ENCODE measurements at places on chromosomes 2 and 18. TPM values are rescaled to one million over a fixed set of nuclear protein-coding genes. Genes with fewer than 3 reads are reported as not detected.
A peak's percentile ranks its signal among the peaks of the same experiment; 100 is the strongest.

- no peak for DNase-seq
These were observed 152.0 kb downstream of the INSIG2 start for GRCh38 chr2:118240276-118240675.

- DNase-seq = peak; percentile 82
These were observed at the start of gene UBE2E3 for GRCh38 chr2:180980106-180980942. TSS of gene UBE2E3 (plus strand) at chr2:180980605. CDS start at chr2:180982043, 1,438 bp downstream.

- no peak for DNase-seq
These were observed 104.8 kb upstream of the SLC8A1 start for GRCh38 chr2:40556739-40557138.

- no peak for DNase-seq
These were observed 56.4 kb upstream of the RBMS1 start for GRCh38 chr2:160550048-160550447.

DNA sequence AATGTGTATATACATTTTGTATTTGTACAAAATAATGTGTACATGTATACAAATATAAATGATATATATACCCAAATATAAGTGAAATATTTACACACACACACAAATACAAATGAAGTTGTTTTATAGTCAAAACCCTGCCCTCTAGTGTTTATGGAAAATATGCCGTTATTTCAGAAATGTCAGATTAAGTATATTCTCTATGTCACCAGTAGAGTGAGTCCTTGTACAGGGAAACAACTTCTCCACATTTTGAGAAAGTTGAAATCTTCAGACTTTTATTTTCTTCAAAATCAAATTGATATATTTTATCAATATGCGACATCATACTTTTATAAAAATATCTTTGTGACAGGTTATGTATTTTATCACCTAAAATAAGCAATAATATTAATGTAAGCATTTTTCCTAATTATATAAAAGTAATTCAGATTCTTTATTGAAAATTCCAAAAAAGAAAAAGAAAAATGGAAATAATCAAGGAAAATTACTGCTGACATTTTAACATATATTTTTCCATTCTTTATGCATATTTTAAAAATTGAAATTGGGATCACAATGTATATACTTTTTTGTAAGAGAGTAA is 22.4 kb downstream of the ARL6IP6 start:
- DNase-seq = no peak

DNA sequence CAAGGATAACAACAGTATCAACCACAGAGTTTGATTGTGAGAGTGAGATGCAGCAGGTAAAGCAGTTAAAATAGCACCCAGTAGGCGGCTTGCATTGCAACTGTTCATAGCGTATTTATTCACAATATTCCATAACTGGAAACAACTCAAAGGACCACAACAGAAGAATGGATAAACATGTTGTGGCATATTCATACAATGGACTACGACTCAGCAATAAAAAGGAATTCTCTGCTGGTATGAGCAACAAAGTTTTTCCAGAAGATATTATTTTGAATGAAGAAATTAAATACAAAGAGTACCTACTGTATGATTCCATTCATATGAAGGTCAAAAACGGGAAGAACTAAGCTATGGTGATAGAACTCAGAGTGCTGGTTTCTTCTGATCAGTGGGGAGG is 25.2 kb downstream of the GPATCH11 start:
- no peak for DNase-seq

DNA sequence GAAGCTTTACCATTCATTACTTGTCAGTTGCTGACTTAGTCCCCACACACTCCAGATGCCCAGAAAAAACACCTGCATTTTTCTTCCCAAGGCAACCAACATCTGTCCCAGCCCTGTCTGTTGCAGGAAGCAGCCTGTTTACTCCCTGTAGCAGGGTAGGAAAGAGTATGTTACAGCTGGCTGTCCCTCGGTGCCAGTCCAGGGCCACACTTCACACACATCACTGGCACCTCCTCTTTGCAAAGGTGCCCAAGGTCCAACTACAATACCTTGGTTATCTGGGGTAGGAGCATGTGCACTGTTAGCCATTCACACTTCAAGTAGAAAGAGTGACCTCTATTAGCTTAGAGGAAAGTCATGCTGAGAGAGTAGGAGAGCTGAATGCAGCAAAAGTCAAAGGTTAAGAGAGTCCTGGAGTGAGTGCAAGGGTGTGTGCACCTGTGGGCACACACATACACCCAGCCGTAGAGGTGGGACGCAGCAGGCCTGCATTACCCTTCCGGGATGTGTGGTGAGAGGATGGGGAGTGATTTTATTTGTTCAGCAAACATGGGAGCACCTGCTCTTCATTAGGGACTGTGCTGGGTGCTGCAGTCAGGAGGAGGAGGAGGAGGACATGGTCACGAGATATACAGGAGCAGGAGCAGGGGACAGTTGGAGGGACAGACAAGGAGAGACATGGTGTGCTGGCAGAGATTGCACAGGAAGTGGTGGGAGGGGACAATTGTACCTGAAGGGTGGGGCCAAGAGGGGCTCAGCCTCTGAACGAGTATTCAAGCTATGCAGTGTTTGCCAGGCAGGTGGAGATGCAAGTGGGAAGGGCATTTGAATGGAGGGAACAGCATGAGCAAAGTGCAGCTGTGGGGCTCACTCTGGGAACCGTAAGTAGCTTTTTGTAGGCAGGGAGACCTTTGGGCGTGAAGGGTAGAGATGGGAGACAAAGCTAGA is 69.8 kb downstream of the TSN start:
- DNase-seq = no peak

- no peak for DNase-seq
These were observed 135.1 kb upstream of the SMAD2 start for GRCh38 chr18:48065601-48065995.

DNA sequence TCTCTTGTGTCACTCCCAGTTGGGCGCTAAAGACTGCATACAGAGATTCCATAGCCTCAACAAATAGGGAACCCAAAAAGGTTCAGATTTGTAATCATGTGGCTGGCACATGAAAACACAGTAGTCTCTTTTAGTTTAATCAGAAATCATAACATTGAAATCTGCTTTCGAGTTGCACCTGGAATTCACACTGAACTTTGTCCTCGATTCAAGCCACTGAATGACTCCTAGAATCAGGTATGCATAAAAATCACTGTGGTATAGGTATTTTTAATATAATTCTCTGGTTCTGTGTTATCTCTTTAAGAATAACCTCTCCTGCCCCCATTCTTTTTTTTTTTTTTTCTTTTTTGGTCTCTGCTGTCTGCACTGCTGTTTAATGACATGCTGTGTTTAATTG is 150.2 kb downstream of the KCNH7 start:
- DNase-seq = no peak

- no peak for DNase-seq
These were observed 292.4 kb downstream of the SS18 start for GRCh38 chr18:25798046-25798445.

DNA sequence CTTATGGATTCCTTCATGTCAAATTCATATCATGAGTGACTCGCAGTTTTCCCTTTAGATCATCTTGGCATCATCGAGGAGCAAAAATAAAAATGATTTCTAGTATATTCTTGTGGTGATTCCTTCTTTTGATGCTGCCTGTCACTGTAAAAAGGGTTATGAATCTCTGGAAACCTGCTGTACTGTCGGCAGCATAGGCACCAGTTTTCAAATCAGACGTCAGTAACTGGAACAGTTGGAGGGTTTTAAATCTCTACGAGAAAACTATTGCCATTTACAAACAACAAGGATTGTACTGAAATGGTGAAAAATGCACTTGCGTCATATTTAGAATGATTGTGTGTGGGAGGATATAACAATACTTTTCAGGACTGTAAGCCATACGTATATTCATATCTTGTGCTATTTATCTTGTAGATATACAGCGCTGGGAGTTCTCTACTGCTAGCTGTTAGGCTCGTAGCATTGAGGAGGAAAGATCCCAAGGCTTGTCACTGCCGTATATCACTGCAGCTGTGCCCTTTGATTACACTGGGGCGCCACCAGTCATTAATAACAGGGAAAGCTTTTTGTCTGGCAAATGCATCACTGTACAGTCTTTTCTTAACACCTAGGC is 320.7 kb downstream of the MTX2 start:
- no peak for DNase-seq

GRCh38 chr2:232097260-232097659 is 135.7 kb downstream of the DIS3L2 start:
- no peak for DNase-seq

- no peak for DNase-seq
These were observed 151.8 kb upstream of the MMADHC start for GRCh38 chr2:149739171-149739882.

- DNase-seq = no peak
These were observed 94.0 kb upstream of the SULT1C3 start for GRCh38 chr2:108145557-108146326.

GRCh38 chr2:168976034-168976654 is 55.0 kb downstream of the ABCB11 start:
- no peak for DNase-seq

DNA sequence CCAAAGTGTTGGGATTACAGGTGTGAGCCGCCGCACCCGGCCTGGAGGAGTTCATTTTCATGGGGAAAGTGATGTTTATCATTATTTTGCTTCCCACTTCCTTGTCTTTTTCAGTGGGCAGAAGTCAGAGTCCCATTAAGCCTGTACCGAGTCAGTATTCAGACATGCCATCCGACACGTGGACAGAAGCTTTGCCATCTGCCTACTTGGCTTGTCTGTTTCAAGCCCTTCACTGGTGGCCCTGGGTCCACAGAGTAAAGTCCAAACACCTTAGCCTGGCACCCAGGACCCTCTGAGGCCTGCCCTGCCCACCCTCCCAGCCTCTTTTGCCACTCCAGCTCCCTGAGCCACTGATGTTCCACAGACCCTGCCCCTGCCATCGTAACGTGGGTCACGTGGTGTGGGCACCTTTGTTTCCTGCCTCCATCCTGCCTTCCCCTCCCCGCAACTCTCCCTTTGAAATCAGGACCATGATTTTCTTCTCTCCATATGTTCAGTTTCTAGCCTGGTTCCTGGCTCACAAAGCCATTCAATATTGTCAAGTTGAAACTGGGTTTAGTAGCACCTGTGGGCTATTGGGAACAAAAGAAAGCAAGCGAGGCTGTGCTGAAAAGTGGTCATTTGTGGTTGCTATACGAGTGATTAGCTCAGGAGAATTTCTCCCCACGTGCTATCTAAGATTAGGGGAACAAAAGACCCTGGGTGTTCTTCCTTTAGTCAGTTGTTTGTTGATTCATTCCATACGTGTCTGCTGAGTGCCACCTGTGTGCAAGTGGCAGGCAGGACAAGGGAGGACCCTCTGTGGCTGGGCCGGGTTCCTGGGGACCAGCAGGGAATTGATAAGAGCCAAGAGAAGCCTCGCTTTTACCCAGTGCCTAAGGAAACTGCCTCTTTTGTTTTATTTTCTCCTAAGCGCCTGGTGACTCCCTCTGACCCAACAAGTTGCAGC is 5.1 kb upstream of the ODC1 start:
- DNase-seq = no peak

GRCh38 chr2:219269362-219270054 is 9.7 kb upstream of the DNAJB2 start:
- no peak for DNase-seq

DNA sequence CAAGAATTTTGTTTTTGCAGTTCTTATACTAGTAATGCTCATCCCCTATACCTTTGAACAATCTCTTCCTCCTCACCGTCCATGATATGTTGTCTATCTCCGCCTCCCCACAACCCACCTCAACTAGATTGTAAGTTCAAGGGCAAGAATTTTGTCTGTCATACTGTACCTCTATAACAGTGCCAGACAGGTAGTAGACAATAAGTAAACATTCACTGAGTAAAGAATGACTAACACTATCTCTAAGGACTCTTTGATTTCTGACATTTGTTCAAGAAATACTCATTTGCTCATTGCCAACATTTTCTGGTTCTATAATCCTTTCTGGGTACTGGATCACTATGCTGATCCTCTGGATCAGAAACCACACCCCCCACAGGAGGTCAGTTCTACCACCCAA is 82.4 kb downstream of the EXOC6B start:
- DNase-seq = no peak

DNA sequence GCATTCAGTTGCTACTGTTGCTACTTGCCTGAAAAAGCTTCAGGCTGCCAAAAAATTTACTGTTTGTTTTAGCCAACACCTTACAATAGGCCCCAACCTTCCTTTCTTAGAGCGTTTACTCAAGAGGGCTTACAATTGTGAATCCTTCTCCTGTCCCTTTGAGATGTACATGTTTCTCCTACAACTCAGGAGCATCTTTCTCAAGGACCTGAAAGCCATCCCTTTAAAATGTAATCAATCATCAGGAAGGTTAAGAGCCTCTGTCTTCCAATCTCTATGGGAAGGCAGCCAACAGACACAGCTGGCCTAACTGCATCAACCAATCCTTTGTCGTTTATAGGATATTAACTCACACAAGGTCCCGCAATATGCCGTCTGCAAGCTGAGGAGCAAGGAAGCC is 3.4 kb upstream of the IER3IP1 start:
- no peak for DNase-seq

DNA sequence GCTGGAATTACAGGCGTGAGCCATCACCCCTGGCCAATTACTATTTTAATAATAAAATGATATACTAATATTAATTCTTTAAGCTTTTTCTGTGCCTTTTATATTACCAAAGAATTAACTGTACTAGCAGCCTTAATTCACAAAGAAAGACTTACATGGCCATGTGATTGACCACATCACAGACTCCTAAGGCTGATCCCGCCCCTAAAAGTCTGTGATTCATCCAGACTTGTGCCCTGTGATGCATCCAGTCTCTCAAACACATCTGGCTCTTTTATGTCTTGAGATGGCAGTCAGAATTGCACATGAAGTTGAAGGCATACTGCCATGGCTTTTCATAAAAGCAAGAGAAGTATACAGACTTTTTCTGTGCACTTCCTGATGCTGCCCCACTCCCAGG is 91.7 kb downstream of the DTNA start:
- DNase-seq = no peak

- no peak for DNase-seq
These were observed 266.1 kb downstream of the SOCS6 start for GRCh38 chr18:70554854-70555445.

DNA sequence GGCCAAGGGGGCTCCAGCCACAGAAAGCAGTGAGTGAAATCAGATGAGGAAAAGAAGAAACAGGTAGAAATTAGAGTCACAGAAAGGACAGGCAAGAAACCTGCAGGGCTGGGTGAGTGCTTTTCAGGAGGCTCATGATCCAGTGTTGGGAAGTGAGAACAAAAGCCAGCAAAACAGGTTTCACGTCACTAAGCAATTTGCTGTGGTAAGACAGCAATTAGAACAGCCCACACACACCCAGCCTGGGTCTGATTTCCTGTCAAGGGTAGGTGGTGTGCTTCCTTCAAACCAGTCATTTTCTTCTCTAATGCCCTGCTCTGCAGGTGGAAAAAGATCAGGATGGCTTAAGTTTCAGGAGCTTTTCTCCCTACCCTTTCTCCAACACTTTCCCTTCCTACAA is 52.9 kb upstream of the XDH start:
- no peak for DNase-seq

Gene HRH4
- total RNA-seq = not detected

Gene CD207
- total RNA-seq = not detected

Gene TMEM169
- 0.13 TPM for total RNA-seq

Gene HTR2B
- total RNA-seq = 0.50 TPM

Gene ALK
- total RNA-seq = 0.21 TPM

Gene EGR4
- not detected for total RNA-seq

Gene SLC16A14
- total RNA-seq = 3.1 TPM

Gene RTP5
- total RNA-seq = 0.12 TPM

Gene MEP1B
- total RNA-seq = not detected

Gene RIT2
- not detected for total RNA-seq

Gene REG3A
- not detected for total RNA-seq
